ENCODE measurements at places on chromosomes 6 and 20.

GRCh38 chr20:12605751-12606150, 403.0 kb upstream of the SPTLC3 start:
- no peak for DNase-seq

- peak; percentile 69 for DNase-seq
These were observed 159.8 kb downstream of the ZFP64 start for GRCh38 chr20:52031563-52032303.

GRCh38 chr6:150091476-150091875, 22.6 kb upstream of the ULBP3 start:
- no peak for DNase-seq

- no peak for DNase-seq
These were observed 25.8 kb upstream of the SLC9A8 start for GRCh38 chr20:49786668-49787370.

DNA sequence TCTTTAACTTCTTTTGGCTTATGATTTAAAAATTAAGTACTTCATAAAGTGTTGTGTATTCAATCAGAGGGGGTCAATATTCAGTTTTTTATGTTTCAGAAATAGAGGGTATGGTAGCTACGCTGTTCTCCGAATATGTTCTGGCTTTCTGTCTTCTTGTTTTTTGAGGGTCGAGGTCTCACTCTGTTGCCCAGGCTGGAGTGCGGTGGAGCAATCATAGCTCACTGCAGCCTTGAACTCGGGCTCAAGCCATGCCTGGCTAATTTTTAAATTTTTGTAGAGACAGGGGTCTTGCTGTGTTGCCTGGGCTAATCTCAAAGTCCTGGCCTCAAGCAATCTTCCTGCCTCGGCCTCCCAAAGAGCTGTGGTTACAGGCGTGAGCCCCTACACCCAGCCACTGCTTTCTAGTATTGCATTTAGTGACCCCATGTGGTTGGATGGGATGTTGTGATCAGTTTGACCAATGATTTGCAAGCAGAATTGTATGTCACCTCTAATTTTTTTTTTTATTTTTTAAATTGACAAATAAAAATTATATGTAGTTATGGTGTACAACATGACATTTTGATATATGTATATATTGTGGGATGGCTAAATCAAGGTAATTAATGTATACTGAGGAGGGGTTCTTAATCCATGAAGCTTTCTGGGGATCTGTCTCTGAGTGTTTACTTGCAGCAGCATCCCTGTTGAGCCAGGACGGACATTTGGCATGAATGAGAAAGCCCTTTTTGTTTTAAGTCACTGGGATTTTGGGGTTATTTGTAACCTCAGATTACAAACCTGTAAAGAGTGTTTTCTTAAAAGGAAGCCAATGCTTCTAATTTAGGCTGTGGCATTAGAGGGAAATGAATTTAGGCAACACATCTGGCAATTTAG, 38.5 kb upstream of the DEK start:
- DNase-seq, result no peak

- peak; percentile 46 for DNase-seq
These were observed 40.5 kb downstream of the DSE start for GRCh38 chr6:116411284-116411623.

DNA sequence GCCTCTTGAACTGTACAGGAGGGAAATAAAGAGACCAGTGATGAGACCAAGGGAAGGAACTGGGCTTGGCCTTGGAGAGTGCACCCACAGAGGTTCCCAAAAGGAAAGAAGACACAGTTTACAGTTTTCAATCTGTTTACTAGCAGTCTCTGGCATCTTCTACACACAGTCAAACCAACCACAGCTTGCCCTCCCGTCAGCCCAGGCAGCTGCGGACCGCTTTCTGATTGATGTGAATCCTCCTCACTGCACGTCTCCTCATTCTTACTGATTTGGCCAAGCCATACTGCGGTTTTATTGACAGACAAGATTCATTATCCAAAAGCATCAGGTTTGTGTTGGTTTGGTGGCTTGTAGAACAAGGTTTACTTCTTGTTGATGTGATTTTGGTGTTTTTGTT, 104.5 kb upstream of the ASF1A start:
- DNase-seq, result no peak

DNA sequence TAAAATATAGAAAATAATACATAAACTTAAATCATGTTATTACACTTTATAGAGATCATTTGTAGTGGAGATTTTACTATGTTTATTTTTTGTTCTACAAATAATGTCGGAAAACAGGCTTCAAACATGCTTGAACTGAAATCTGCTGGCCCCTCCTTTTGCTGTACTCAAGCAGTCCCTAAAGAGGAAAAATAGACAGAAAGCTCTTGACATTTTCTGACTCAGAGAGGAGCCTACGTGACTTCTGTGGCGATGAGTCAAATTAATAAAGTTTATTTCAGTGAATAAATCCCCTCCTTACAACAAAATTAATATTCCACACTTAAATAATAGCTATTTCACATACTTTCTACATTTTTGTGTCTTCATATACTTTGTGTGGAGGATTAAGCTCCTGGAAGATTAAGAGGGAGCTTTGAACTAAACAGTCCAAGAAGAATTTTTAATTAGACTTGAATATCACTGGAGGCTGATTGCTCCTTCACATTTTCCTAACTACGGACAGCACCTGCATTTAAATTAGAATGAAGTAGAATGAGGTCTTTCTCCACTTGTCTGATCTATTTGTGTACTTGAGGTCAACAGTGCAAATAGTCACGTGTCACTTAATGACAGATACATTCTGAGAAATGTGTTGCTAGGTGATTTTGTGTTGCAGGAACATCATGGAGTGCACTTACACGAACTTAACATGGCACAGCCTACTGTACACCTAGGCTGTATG, 1.7 kb upstream of the TREM1 start:
- peak; percentile 44 for DNase-seq

GRCh38 chr20:44848254-44849015, 37.1 kb upstream of the YWHAB start:
- DNase-seq, result no peak

DNA sequence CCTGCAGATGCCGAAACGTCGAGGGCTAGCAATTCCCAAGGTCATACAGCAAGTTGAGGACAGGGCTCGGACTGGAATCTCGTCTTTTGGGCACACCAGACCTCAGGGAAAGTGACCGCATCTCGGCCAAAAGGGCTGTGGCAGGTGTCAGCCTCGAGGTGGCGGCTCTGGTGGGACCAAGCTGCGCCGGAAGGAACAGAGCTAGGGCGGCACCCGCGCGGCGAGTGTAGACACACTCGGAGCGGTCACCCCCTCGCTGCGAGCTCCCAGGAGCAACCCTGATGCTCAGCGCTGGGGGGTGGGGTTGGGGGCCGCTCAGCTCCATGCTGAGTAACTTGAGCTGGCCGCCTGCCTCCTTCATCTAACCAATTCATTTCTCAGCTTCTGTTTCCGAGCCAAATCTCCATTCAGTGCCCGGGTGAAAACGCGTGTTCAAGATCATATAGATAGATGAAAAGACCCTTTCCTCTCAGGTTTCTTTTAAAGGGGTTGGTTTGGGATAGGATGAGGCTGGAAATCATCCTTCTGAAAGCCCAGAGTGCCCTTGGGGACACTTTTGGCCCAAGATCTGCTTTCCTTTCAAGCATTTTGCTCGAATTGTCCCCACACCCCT, 2.2 kb upstream of the TUBB2B start:
- no peak for DNase-seq

GRCh38 chr6:53975941-53976615, 135.2 kb upstream of the MLIP start:
- no peak for DNase-seq

- DNase-seq, result no peak
These were observed 142.2 kb downstream of the MOXD1 start for GRCh38 chr6:132259070-132259469.

DNA sequence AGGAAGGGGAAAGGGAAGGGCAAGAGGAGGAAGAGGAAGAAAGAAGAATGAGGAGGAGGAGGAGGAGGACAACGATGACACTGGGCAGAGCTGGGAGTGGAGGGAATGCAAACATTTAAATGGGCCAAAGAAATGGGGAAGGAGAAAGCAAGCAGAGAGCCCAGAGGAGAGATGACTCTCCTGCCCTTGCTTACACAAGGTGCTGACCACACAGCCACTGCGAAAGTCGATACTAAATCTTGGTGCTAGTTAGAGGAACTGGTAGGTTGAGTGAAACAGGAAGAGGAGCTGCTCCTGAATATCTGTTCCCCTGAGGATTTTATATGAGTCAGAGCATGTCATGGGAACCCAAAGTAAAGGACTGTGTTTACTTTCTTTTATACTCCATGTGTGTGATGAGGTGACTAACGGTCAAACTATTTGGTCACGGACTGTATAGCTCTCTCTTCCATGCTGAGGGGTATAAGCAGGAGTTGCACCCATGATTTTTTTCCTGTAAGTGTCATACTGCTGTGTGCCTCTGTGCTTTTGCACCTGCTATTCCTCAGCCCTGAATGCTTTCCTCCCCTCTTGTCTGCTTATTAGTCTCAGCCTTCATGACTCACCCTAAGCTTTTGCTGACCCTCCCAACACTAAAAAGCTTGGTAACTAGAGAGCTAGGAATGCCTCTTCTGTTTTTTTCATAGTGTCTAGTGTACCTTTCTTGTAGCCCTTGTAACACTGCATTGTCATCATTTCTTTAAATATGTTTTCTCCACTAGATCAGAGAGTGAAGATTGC, 9.5 kb upstream of the PAQR8 start:
- DNase-seq, result peak; percentile 88

GRCh38 chr6:145042559-145042958, 692.8 kb downstream of the EPM2A start:
- no peak for DNase-seq

- DNase-seq, result no peak
These were observed 597 bp downstream of the ADA start for GRCh38 chr20:44650771-44651433.

- DNase-seq, result no peak
These were observed 98.0 kb downstream of the DACT2 start for GRCh38 chr6:168221497-168222079.

GRCh38 chr6:4301871-4302270, 166.5 kb upstream of the ECI2 start:
- no peak for DNase-seq

DNA sequence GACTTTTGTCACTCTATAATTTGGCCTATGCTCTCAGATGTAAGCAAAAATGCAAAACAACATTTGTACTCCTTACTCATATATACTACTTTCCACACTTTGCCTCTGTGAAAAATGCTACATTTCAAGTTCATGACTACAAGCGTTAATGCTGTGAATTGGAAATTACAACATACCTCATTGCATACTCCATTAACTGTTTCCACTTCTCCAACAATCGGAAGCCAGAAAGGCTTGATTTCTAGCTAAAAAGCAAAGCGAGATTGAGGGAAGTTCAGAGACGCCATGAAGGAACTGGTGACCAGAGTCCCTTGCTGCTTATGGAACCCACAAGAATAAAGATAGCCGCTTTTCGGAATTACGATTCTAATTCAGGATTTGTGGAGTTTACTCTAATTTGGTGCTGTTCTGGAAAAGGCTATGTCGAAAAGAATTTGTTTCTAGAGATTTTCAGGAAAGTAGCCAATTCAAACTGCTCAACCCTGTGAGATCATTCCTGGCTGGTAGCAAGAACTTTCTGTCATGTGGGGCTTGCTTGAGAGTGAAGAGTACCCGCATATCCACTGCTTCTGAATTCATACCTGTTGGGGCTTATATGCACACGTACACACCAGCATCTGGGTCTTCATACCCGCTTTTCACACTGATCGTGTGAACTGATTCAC, 98.0 kb upstream of the CITED2 start:
- DNase-seq, result no peak

GRCh38 chr20:3797226-3797545, 1.1 kb downstream of the CDC25B start:
- no peak for DNase-seq

- no peak for DNase-seq
These were observed 1212.1 kb upstream of the CITED2 start for GRCh38 chr6:140586426-140587061.

DNA sequence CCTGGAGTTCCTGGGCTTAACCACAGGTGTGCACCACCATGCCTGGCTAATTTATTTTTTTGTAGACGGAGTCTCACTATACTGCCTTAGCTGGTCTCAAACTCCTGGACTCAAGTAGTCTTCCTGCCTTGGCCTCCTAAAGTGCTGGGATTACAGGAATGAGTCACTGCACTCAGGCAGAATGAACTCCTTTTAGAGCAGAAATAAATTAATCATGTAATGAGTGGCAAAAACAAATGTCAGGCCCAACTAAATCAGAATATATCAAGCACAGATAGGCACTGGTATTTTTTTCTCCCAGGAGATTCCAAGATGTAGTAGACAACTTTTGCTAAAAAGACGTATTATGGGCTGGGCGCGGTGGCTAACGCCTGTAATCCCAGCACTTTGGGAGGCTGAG, 2.6 kb downstream of the RPS10 start:
- DNase-seq, result no peak

GRCh38 chr20:48782901-48783308, 44.9 kb downstream of the PREX1 start:
- DNase-seq, result no peak

DNA sequence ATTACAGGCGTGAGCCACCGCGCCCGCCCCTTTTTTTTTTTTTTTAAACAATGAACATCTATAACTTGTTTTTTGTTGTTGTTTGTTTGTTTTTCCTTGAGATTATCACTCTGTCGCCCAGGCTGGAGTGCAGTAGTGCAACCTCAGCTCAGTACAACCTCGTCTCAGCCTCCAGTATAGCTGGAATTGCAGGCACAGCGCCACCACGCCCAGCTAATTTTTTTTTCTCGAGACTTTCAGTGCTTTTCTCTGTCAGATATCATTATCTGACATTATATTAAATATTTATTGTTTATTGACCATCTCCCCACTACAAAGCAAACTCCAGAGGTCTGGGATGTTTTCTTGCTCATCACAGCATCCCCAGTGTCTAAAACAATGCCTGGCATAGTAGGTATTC, 2.3 kb upstream of the DLK2 start:
- DNase-seq, result no peak

- peak; percentile 42 for DNase-seq
These were observed 97.2 kb downstream of the TULP4 start for GRCh38 chr6:158409451-158409850.

DNA sequence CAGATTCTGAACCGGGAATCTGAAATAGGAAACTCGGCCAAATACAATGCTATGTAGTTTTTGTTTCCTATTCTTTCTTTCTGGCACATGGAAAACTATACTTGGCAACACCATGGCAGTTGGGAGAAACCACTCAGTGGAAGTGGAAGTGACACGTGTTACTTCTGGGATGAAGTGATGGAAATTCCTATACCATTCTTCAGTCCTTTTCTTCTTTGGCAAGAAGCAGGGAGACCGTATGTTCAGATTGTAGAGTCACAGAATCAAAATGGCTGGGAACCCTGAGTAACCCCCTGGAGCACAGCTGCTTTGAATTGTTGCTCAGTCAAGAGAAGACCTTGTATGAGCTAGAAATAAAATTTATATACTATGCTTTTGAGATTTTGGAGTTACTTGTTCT, 18.8 kb upstream of the TINAG start:
- no peak for DNase-seq
